ENCODE measurements at places on chromosomes 4 and X.

DNA sequence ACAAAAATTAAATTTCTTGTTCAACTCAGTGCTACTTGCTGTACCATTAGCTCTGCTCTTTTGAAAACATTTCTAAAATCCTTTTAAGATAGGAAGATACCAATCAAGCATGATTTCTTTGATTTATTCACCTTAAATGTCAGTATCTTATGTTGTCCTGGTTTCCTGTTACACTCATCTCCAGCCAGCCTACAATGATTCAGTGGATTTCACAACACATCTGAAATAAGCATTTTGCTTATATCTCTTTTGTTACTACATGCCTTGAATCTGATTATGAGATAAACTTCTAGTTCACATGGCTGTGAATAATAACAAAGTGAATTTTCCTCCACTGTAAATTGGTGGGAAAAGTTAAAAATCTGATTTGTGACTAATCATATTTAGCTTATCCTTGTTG is 112.5 kb upstream of the BMP3 start:
- no peak for DNase-seq

- DNase-seq, result no peak
Measured at GRCh38 chr4:118732591-118733330, 47.6 kb downstream of the METTL14 start.

DNA sequence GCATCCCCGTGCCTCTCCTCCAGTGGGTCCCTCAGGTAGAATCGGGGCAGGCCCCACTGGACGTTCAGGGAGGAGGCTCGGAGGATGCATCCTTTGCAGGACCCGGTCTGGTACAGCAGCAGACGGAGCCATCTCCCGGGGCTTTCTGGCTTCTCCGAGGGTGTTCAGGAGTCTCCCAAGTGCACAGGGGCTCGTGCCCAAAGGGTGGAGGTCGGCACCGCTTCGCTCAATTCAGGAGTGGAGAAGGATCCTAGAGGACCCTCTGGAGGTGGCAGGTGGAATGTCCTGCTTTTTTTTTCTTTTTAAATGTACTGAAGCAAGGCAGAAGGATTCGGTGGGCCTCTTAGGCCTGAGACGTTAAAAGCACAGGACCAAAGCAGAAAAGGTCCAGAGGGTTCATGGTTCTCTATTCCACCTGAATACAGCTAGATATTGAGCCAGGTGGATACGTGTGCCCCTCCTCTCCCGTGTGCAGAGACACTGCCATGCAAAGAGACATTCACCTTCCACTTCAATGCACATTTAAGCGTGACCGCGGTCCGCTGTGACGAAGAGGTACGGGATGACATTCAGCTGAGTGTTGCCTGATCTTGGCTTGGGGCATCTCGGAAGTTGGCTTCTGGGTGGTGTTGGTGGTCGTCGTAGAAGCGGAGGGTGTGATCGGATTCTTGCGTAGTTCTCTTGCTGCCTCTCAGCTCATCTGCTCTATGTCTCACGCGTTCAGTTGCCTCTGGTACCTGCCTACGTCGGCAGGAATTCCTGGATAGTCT is 281.2 kb upstream of the AGTR2 start:
- DNase-seq, result no peak

GRCh38 chr4:163672751-163673150 is 178.3 kb downstream of the TMA16 start:
- no peak for DNase-seq

DNA sequence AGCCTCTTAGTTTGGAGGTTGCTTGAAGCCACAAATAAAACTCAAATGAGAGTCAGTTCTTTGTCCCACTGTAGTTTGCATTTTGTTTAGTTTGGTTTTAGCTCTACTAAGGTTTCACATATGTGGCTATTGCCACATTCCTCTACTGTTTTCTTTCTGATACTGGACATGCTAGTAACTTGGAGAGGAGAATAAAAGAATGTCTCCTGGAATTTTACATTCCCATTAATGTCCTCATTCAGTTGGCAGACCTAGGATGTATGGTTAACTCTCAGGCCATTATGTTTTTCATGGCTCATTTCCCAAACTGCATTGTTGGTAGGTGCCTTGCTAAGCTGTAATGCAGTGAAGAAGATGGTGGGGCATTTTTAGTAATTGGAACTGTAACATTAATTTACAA is 29.9 kb downstream of the UPRT start:
- no peak for DNase-seq

GRCh38 chr4:15043226-15043625 is 40.9 kb downstream of the CPEB2 start:
- no peak for DNase-seq

GRCh38 chrX:155094468-155095061 is 23.3 kb downstream of the BRCC3 start:
- DNase-seq, result no peak

- no peak for DNase-seq
Measured at GRCh38 chrX:40418146-40418812, 162.5 kb upstream of the ATP6AP2 start.

DNA sequence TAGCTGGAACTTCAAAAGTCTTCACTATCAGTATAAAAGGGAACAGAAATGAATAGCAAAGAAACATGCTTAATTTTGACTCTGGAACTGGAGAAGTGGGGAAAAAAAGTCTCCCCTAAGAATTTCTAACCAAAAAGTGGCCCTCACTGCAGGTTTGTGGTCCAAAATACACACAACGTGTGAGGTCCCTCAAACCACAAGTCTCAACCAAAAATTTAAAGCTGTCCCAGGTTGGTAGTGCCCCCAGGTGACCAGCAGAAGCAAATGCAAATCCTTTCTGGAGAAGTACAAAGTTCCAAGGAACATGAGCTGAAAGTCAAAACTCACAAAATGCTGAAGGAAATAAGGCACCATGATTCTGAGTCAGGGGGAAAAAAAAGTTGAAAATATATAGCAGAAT is 23.6 kb upstream of the VAMP7 start:
- DNase-seq, result no peak

DNA sequence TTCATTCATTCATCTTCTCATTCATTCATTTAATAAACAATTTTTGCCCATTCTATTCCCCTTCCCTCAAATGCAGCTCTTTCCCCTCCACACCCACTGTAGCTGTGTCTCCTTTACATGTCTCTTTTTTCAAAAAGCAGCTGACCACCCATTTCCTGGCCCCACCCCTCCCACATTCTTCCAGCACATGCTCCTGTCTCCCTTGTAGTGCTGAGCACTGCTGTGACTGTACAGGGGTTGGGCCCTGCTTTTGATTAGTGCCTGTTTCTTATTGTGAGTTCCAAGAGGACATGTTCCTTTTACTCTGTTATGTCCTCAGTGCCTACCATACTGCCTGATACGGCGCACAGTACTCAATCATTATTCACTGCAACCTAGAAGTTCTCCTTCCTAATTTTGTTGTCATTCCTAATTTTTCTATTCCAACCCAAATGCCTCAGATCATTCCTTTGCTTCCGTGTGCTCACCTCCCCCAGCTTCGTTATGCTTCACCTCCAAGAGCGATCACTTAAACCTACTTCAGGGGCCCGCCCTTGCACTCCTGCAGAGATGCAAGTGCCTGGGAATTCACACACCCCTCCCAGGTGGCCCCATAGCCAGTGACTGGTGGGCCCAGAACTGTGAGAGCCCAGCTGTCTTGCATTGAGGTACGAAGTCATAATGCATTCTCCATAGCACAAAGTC is 152.2 kb downstream of the STK32B start:
- DNase-seq, result no peak

- no peak for DNase-seq
Measured at GRCh38 chr4:16289897-16290554, 63.8 kb upstream of the TAPT1 start.

DNA sequence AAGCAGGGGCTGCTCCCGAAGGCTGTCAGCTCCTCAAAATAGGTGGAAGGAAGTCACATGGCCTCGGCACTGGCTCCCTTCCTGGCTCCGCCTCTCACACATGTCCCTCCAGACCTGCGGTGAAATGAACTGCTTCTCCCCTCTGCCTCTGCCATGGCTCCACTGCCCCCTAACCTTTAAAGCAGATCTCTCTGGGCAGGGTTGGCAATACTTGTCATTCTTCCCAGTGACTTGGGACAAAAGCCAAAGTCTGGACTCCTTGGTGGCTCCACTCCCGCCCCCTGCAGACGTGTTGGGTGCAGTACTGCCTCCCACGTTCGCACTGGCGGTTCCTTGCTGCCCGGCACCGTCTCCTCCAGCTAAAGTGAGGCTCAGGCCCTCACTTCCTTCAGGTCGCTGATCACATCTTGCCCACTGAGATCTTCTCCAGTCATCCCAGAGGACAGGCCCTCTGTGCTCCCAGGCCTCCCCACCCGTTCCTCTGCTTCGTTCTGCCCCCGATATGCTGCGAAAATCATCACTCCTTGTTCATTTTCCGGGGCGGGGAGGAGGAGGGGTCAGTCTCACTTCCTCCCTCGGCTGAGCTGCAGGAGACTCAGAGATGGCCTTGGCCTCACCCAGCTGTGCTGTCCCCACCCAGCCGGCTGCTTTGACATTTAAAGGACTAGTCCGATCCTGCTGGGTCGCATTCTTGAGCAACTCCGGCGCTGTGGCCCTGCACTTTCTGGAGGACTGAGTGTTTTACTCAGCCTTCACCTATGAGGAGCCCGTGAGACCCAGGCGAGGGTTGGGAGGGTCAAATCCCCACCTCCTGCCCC is 97.4 kb downstream of the PHKA2 start:
- peak; percentile 27 for DNase-seq

DNA sequence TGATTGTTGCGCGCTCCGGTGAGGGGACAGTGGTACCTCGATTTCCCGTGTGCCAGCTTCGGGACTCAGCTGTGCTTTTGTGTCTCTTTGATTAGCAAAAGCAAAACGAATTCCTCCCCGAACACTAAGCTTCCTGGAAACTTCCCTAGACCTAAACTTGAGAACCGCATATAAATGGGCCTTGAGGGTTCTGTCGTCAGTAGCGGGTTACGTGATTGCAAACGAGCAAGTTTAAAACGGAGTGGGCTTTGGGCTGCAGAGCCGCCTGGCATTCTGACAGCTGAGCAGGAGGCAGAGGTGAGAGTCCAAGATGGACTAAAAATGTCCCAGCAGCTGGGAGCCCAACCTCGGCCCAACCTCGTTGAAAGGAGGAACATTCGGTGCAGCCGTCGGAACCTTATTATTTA is 1.2 kb upstream of the TAPT1 start:
- no peak for DNase-seq

DNA sequence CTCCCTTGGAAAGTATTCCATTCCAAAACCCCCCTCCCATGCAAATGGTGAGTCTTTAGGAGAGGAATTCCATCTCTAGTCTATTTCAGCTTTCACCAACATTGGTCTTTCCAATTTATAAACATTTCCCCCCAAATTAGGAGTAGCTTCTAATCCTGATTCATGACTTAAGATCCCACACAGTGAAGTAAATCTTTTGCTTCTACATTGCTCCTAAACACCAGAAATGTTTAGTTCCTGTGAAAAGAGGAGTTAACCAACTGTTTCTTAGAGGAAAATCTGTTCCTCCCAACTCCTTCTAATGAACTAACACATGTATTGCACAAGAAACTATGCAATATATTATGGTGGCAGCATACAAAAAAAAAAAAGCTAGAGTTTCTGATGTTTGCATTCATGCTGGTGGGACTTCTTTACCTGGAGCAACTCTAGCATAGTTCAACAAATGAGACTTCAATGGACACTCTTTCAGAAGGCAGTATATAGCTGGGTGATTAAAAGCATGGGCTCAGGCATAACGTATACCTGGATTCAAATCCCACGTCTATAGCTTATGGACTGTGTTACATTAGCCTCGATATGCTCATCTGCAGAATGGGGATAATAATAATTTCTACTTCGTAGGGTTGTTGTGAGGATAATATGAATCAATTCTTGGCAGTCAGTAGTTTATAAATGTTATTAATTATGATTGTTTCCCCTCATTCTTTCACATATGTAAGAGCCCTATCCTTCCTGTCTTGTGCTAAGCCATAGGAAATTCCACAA is 131.6 kb upstream of the TMEM164 start:
- DNase-seq, result no peak

GRCh38 chrX:154411981-154412340 is 622 bp downstream of the TAFAZZIN start:
- peak; percentile 58 for DNase-seq

DNA sequence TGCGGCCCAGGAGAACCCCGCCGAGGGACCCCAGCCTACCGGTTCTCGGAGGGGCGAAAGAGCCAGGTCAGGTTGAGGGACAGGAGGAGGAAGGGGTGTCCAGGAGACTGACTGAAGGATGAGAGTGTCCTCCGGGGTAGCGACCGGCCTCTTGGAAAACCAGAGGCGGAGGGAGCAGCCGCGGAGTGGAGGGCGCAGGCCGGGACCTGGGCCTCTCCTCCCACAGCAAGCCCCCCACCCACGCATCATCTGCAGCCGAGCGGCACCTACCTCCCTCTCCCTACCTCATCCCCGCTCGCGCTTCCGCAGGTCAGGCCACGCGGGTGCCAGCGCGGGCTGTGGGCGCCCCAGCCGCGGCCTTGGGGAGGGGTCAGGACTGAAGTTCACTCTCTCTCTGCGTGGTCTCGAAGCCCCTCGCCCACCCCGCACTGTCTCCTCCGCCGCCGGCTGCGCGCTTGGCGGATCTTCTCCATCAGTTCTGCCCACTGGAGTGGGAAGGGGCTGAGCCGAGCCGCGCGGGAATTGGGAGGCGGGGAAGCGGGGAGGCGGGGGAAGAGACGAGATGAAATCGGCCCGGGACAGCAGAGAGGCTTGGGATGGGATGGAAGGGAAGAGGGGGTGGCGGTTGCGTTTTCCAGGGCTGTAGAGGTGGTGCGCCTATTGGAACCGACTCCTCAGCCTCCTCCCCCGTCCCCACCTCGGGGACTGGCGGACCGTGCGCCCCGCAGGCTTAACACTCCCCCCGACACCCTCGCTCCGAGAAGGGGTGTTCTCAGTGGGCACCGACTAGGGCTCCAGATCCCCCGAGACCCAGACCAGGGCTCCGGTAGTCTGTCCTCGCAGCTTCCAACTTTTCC is 1.8 kb downstream of the NLGN4X start:
- no peak for DNase-seq

DNA sequence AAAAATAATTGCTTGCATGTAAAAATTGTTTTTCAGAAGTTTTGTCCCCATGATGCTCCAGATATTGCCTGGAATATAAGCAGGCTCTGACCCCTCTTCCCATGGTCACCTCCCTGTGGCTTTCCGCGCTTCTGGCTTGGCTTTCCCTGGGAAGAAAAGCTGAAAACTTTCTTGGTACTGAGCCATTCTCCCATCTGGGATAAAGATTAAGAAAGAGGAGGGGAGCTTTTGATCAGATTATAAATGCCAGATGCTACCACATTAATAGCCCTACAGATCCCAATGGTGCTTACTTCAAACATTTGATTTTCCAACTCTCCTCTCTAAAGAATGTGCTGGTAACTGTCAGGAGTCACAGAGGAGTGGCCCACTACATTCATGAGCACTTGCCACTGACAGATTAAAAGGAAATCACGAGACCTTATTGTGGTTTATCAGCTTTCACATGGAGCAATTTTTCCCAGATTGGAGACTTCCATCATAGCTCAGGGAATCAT is 54.4 kb upstream of the GAB1 start:
- no peak for DNase-seq

- no peak for DNase-seq
Measured at GRCh38 chr4:154399259-154399974, 92.2 kb downstream of the DCHS2 start.

- DNase-seq, result no peak
Measured at GRCh38 chrX:136525738-136526606, 6.0 kb upstream of the VGLL1 start.

GRCh38 chr4:115918149-115918548 is 804.7 kb upstream of the NDST4 start:
- DNase-seq, result no peak

All from stimulated activated CD4-positive, alpha-beta T cell treated with anti-CD3 and anti-CD28 coated beads, Interleukin-4, amount 100 ng/mL, for 4 hours (primary cell).